ENCODE measurements at places on chromosomes 2 and 18.

DNA sequence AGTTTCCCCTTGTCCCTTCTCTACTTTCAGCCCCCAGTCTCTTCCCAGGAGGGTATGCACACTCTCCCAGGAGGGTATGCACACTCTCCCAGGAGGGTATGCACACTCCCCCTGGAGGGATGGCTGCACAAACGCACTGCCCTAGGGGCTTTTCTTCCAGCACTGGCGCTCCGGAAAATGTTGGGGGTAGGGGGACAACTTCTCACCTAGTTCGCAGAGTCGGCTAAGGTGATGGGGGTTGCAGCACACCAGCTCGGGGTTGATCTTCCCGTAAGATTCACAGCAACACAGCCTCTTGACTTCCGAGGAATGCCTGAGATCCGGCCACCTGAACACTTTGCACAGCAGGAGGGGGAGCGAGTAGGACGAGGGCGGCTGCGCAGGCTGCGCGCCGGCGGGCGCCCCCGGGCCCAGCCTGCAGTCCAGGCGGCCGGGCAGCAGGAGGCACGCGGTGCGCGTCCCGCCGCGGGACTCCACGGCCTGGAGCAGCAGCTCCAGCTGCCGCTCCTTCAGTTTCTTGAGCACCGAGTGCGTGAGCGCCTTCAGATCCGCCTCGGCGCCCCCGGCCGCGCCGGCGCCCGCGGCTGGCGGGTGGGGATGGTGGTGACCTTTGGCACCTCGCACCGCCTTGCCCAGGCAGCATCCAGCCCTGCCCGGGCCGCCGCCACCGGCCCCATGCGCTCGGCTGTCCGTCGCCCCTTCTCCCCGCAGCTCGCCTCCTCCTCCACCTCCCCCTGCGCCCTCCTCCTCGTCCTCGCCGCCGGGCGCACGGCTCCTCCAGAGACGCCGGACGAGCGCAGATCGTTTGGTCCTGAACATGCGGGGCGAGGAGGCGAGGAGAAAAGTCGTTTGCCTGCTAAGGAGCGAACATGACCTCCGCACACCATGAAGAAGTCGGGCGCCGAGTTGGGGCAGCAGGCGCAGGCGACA is 894 bp downstream of the SMAD7 start:
- DNase-seq: no peak

DNA sequence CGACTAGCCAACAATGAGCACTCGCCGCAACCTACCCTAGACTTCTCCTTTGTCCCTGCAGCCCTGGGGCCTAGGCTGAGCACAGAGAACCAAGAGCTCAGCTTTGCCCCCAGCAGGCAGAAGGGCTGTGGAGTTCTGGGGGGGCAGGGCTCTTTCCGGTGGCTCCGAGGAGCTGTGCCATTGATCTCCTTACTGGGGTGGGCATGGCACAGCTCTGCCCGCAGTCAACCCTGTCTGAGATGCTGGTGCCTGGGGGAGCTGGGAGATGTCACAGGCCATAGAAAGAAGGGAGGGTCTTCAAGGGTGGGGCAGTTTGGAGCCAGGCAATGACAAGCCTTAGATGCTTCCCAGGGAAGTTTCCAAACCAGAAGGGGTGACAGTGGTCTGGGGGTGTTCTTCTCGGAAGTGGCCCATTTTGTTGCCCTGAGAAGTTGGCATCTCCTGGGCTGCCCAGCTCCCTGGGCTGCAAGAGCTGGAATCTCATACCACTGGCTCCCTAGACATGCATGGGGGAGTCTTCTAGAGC is 14.1 kb upstream of the GPR55 start:
- DNase-seq: no peak

- DNase-seq: no peak
These were observed 568.5 kb downstream of the TSN start for GRCh38 chr2:122323927-122324326.

GRCh38 chr2:8121826-8122513 is 559.9 kb upstream of the ID2 start:
- no peak for DNase-seq

- DNase-seq: no peak
These were observed 155.3 kb upstream of the CDH19 start for GRCh38 chr18:66759050-66759828.

GRCh38 chr2:205964111-205964761 is 121.7 kb downstream of the INO80D start:
- no peak for DNase-seq

- DNase-seq: no peak
These were observed 401.6 kb downstream of the PARD3B start for GRCh38 chr2:204946892-204947291.
